Inflammatory macrophage treated with lipopolysaccharide for 4 hours (primary cell): ENCODE measurements at places on chromosomes 7 and 10.

GRCh38 chr10:128950916-128951275, 516.1 kb upstream of the MGMT start:
- no peak for DNase-seq

DNA sequence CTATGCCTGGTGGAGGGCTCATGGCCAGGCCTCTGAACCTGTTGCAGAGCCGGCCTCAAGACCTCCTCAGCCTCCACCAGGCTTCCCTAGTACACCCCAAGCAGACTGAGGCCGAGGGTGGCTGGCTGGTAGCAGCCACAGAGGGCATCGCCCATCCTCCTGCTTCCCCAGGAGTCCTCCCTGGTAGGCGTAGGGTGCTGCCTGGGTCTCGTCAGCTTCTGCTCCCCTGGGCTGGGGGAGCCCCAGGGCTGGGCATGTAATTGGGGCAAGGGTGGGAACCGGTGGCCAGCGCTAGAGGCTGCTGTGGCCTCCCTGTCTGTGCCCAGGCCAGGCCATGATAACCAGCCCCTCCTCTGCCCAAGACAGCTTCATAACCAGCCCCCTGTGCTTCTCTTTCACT, 32.6 kb downstream of the TBATA start:
- DNase-seq: no peak

- DNase-seq: peak; percentile 51
These were observed 538 bp downstream of the TRIM8 start for GRCh38 chr10:102644646-102645387.

DNA sequence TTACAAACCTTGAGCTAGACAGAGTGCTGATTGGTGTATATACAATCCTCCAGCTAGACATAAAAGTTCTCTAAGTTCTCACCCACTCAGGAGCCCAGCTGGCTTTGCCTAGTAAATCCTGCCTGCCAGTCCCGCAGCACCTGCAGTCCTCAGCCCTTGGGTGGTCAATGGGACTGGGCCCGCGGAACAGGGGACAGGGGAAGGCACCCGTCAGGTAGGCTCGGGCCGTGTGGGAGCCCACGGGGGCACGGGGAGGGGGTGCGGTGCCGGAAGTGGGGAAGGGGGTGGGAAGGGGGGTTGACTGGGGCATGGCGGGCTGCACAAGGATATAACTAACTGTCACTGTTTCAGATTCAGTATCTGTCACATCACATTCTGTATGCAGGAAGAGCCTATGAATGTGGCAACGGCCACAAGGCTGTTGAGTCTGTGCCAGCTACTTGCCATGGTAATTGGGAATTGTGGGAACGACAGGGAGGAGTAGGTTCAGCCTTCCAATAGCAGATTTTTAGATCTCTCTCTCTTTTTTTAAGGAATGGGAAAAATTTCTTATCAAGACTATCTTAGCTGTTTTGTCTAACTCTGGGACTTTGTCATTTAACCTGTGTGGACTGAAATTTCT, 205.1 kb upstream of the PLPP4 start:
- DNase-seq: no peak

GRCh38 chr10:106284802-106285587, 879.5 kb downstream of the SORCS1 start:
- no peak for DNase-seq

- no peak for DNase-seq
These were observed 3.4 kb downstream of the BNIP3 start for GRCh38 chr10:131978366-131978765.

- no peak for DNase-seq
These were observed 249.7 kb downstream of the CREB5 start for GRCh38 chr7:28661826-28662595.

DNA sequence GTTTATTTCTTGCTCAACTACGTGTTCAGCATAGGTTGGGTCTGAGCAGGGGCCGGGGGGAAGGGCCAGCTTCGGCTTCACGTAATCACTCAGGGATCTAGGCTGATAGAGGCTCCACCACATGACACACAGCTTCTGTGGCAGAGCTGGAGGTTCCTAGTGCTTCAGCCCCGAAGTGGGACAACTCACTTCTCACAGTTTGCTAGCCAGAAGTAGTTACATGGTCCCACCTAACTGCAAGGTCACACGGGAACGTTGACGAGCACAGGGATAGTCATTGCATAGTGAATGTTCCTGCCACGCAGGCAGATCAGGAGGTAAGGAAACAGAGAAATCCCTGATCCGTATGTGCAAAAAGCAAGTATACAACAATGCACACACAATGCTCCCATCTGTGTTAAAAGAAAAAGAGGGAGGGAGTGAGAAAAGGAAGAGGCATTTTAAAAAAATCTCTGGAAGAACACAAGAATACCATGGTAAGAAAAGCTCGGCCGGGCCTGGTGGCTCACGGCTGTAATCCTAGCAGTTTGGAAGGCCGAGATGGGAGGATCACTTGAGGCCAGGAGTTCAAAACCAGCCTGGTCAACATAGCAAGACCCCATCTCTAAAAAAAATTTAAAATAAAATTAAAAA, 16.9 kb downstream of the SMURF1 start:
- no peak for DNase-seq

DNA sequence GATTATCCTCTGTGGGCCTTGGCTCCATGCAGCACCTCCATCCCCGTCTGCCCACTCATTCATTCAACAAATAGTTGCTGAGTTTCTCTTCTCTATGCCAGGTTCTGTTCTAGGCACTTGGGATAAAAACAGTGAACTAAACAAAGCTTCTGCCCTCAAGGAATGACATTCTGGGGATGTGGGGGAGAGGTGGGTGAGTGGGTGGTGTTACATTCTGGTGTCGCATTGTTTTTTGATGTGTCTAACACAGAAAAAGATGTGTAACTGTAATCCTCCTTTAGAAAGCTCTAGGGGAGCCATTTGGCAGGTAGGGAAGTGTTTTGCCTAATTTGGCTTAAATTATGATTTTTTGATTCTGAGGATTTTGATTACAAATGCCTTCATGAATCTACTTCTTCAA, 21.4 kb downstream of the AUTS2 start:
- DNase-seq: no peak

GRCh38 chr7:84624927-84625326, 430.3 kb upstream of the SEMA3A start:
- no peak for DNase-seq

- DNase-seq: no peak
These were observed 17.0 kb upstream of the SFRP5 start for GRCh38 chr10:97788552-97789442.

- DNase-seq: no peak
These were observed 341.5 kb upstream of the NPVF start for GRCh38 chr7:25569765-25570164.

- DNase-seq: no peak
These were observed 3.2 kb downstream of the SLC4A2 start for GRCh38 chr7:151062399-151063211.

DNA sequence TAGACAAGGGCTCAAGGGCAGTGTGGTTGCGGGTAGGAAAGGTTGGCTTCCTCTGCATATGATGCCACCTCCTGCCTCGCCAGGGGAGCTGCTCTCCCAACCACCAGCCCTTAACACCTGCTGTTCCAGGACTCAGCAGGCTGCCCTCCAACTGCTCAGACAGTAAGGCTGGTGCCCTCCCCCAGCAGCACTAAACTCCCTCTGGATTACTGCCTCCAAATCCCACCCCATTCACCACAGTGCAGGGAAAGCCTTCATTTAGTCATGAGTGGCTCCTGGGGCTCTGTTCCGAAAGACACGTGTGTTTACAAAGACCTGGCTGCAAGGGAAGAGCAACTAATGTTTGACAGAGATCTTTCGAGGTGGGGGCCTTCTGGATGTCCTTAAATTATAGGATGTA, 437.2 kb upstream of the MKI67 start:
- no peak for DNase-seq

DNA sequence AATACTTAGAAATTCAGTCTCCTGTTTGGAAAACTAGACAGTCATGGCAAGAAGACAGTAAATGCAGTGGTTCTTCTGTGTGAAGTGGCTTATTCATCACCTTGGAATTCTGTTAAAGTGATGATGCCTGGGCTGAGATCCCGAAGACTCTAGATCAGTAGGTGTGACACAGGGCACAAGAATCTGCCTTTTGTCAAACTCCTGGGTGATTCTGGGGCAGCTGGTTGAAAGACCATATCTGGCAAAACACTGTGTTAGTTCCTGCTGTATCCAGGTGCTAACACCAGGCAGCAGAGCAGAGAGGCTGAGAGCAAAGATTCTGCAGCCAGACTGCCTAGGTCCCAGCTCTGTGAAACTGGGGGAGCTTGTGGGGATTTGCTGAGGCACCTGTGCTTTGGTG, 26.5 kb downstream of the MRC1 start:
- DNase-seq: no peak

GRCh38 chr10:97058521-97058920, 127.2 kb downstream of the SLIT1 start:
- no peak for DNase-seq

- DNase-seq: no peak
These were observed 181.5 kb downstream of the TRIL start for GRCh38 chr7:28776463-28777157.

DNA sequence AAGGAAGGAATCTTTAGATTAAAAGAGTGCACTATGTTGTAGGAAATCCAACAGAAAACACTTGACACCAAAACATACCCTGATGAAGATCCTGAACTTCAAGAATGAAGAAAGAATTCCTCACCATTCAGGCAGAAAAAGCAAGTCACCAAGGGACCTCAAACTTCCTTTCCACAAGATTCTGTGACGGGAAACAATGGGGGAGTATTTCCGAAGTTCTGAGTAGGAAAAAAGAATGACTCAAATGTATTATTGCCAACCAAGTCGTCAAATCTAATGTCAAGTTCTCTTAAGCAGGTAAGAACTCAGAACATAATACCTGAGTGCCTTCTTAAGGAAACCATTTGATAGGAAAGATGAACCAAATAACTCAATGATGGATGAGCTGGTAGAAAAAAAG, 44.7 kb upstream of the MTURN start:
- DNase-seq: no peak

- no peak for DNase-seq
These were observed 110.1 kb downstream of the CDK14 start for GRCh38 chr7:90706072-90706716.
